ENCODE measurements at places on chromosomes 5 and 9.

- DNase-seq = peak; percentile 81
These were observed 44.2 kb upstream of the STARD4 start for GRCh38 chr5:111556501-111556900.

DNA sequence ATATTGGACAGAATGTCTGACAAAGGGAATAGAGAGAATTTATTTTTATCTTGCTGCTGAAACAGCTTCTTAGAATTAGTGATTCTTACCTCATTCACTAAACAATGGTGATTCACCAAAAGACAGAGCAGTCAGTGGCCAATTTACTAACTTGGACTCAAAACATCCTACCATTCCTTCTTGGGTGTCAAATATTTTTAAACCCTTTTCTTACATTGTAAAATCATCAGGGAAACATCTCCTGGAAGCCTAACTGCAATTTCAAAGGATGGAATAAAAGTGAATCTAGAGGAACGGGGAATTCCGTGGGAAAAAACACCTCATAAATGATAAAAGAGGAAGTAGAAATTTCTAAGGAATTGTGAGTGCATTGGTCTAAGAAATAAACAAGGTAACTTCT, 97.7 kb downstream of the LHFPL2 start:
- no peak for DNase-seq

DNA sequence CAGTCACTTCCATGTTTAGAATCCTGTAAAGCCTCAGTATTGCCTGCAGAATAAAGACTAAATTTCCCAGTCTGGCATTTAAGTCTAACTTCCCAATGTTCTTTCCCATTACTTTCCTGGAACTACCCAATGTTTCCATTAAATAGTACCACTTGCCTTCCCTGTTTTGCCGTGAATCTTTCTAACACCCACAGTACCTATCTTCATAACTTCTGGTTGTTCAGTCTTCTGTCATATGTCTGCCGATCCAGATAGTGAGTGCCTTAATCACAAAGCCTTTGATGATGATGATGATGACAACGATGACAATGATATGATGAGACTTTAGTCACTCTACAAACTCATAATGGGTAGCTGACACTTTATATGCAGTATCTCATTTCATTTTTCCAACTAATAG, 6.6 kb upstream of the HEMGN start:
- DNase-seq = no peak

GRCh38 chr9:34573599-34574325, 15.8 kb downstream of the CNTFR start:
- DNase-seq = no peak

DNA sequence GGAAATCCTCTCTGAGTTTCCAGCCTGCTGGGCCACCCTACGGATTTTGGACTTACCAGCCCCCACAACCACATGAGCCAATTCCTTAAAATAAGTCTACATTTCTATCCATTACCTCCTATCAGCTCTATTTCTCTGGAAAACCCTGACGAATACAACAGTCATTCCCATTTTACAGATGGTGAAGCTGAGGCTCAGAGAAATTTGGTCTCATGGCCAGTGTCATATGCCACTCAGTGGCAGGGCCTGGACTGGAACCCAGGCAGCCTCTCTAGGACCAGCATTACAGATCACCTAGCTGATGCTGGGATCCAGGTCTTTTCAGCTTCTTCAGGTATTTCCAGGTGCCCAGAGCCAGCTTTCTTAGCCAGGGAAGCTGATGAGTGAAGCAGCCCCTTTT, 45.0 kb upstream of the SH3PXD2B start:
- DNase-seq = no peak

- no peak for DNase-seq
These were observed 109.4 kb downstream of the FEM1C start for GRCh38 chr5:115435065-115435777.

GRCh38 chr9:127927201-127927987, 3.2 kb downstream of the PIP5KL1 start:
- no peak for DNase-seq

GRCh38 chr9:112856843-112857242, 33.8 kb downstream of the SLC46A2 start:
- no peak for DNase-seq

- DNase-seq = peak; percentile 67
These were observed at the start of gene HACD4 for GRCh38 chr9:21031091-21031807. HACD4 (minus strand) TSS chr9:21031640; CDS start chr9:21031590, 50 bp downstream.

- no peak for DNase-seq
These were observed 9.6 kb downstream of the PRRT1B start for GRCh38 chr9:131554843-131555351.

DNA sequence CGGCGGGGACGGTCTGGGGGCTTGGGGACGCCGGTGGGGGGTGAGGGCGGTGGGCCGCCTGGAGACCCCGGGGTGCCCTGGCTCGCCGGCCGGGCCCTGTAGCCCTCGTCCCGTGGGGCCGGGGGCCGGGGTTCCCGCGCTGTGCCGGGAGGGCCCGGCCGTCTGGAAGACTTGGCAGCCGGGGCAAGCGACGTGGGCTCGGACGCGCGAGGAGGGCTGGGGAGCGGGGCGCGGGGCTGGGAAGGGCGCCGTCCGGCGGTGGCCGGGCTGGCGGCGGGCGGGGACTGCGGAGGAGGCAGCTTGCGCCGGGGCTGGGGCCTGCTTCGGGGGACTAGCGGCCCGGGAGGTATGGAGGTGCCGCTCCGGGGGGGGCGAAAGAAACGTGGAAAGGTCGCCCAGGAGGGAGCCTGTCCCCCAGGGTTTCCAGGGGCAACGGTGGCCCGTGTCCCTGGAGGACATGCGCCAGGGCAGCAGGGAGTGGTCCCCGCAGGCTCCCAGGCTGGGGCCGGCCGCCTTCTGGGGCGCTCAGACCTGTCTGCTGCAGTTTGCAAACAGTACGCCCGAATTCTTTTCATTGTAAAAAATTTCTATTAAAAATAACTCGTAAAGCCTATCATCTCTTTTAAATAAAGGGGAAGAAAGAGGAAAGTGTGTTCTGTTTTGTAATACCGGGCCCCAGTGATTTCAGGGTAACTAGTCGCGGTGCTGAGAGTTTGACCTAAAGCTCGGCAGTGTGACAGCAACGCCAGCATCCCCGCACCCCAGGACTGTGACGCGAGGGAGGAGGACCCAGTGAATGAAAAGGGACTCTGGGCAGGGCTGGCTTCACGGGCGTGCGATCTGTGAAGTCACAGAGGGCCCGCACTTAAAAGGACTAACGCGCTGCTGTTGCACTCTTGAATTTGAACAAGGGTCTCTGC, 752 bp upstream of the ANKH start:
- DNase-seq = peak; percentile 77

DNA sequence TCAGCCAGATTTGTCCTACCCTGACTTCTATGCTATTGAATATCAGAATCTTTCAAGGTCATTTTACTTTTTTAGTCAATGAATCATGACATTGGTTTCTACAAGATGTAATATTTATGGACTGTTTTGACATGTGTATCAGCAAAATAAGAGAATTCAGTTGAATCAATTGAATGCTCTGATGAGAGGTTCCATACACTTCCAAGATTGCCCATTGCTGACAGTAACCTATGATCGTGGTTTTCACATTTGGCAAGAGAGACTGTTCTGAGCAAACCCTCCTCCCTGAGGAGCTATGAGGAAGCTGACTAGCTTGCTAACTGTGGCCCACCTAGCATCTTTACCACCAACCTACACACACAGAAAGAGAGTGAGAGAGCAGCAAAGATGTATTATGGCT, 56.7 kb upstream of the FST start:
- DNase-seq = no peak

DNA sequence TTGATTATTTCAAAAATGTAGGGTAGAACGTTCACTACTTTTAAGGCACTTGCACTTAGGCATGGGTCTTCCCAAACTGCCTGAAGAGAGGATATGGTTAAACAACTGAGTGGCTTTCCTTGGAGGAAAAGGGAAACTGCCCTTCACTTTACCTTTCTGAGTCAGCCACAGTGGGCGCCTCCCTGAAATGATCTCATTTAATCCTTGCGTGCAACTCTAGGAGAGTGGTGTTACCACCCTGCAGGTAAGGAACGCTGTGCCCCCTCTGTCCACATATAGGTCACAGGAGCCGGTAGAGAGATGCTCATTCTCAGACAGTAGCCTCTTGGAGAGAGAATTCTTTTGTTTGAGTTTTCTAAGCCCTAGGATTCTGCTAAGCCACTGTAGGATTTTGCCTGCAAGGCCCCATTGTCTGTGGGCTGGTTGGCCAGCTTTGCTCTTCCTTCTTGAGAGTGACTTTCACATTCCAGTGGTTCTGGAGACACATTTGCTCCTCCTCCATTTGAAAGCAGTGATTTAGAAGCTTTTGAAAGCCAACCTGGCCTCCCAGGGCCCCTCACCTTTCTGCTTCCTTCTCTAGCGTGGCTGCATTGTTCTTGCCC, 110.3 kb upstream of the CTSL start:
- DNase-seq = no peak

- DNase-seq = no peak
These were observed 106.0 kb downstream of the SMARCA2 start for GRCh38 chr9:2120926-2121689.

- no peak for DNase-seq
These were observed 312.3 kb downstream of the MED10 start for GRCh38 chr5:6066016-6066415.

DNA sequence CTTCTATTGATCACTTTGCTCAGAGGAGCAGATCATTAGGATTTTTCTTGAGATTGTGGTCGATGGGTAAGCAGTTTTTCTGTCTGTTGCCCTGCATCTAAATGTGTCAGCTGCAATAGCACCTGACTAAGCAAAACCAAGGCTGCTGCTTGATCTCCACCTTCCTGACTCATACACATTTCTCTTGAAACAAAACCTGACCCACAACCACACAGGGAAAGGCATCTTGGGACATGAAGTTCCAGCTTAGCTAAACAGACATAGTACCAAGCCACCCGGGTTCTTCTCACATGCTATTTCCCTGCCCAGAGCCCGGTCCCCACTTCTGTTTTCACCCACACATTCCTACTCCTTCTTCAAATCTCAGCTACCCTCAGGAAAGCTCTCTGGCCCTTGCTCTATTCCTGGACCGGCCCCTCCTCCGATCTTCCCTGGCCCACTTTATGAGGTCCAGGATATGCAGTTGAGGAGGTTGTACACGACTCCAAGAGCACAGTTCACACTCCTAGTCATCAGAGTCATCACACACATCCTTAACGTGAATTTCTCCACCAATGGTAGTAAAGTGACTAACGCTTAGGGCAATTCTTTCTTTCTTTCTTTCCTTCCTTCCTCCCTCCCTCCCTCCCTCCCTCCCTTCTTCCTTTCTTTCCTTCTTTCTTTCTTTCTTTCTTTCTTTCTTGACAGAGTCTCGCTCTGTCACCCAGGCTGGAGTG, 16.0 kb upstream of the ZBTB43 start:
- DNase-seq = peak; percentile 24

DNA sequence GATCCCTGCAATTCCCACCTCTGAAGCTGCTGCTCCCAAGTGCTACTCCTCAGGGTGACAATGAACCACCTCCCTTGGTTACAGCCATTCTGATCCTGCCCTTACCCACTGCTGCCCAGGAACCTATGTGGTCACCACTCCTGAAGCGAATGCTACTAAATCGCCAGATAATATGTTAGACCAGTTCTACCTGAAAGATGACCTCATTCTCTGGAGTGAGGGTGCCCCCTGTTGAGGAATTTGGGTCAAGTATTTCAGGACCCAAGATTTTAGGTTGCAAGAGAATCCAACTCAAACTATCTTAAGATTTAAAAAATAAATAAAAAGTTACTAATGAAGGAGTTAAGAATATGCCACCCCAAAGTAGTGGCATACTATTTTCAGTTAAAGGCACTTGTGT, 5.8 kb upstream of the SNAPC3 start:
- DNase-seq = peak; percentile 46

- peak; percentile 70 for DNase-seq
These were observed 56.6 kb downstream of the RGS3 start for GRCh38 chr9:113520109-113520642.

DNA sequence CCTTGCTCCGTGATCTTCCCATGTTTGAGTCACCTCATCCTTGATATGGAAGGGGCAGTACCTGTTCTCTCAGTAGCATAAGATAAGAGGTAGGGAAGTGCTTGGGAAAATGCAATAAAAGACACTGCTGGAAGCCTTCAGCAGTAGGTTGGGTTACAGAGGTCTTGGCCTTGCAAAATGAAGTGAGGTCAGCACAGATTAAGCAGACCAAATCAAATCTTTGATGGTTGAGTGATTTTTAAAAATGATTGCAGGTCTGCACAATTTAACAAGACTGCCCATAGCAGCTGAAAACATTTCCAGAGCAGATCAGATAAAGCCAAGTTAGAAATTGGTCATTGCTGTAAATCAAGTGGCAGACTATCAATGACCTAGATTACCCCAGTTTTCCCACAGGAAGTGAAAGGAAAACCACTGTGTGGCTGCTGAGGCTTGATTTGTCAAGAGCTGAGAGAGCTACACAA, 32.9 kb downstream of the PALM2AKAP2 start:
- DNase-seq = no peak

DNA sequence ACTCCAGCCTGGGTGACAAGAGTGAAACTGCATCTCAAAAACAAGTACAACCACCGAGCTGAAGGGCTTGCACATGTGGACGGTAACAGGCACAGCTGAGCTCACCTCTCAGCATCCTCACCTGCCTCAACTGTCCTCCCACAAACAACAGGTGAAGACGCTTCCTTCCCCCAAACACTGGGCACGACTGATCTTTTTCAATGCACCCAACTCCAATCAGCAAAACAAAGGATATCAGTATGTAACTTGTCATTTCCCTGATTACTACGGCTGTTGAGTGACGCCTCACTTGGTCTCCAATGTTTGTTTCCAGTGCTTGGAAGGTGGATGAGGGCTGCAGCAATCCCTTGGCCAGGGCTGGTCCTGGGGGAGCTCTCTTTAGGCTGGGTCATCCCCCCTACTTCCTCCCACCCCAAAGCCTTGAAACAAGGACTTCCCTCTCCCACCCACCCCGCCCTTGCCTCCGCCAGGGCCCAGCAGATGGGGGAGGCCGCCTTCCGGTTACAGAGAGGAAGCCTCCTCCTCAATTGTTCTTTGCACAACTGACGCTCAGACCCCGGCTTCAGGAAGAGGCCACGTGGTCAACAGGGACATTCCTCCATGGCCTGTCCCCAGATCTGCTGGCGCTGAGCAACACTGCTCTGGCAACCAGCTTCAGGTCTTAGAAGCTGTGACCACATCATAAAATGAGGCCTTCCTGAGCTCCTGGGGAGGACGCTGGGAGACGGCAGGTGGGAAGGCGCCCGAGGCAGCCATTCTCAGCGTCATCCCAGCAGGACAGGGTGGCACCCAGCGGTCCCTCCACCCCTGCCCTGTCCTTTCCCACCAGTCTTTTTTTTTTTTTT, 5.9 kb downstream of the FAM78A start:
- peak; percentile 95 for DNase-seq

GRCh38 chr9:22840641-22841040, 394.0 kb downstream of the DMRTA1 start:
- DNase-seq = no peak

- no peak for DNase-seq
These were observed 157.9 kb downstream of the NFIB start for GRCh38 chr9:14156046-14156445.

- DNase-seq = no peak
These were observed 127.8 kb downstream of the MED27 start for GRCh38 chr9:131951905-131952304.

- no peak for DNase-seq
These were observed 811.7 kb upstream of the WWC1 start for GRCh38 chr5:167479779-167480178.
